CD4-positive, alpha-beta T cell treated with Interleukin-10 for 1 hour (primary cell): ENCODE measurements at places on chromosomes 11 and 22.

GRCh38 chr11:112321501-112322172, 61.0 kb upstream of the PLET1 start:
- DNase-seq: no peak

GRCh38 chr11:82557274-82557673, 176.4 kb downstream of the FAM181B start:
- DNase-seq: peak; percentile 2

GRCh38 chr22:39179401-39179827, 26.9 kb upstream of the CBX7 start:
- DNase-seq: no peak

DNA sequence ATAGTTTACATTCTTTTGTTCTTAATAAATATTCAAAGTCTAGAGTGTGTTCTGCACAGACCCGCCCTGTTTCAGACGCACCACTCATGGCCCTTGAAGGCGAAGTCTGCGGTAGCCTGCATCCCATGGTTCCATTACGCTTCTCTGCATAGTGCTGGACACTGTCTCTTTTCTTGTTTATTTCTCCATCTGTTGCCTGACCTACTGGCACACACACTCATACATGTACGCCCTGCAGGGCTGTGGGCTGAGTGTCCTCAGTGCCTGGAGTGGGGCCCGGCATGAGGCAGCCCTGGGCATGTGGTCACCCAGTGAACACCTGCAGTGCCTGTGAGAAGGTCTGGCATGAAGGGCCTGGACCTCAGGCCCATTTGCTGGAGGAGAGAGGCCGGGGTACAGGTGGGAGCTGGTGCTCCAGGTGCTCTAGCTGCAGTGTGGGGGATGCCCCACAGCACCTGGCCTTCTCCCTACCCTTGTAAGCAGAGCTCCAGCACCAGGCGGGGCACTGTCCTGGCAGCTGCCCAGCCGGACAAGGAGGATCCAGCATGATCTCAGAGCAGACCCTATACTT, 404.1 kb downstream of the TBC1D22A start:
- DNase-seq: no peak

- DNase-seq: no peak
These were observed 229.9 kb upstream of the SYN3 start for GRCh38 chr22:33288078-33288477.

DNA sequence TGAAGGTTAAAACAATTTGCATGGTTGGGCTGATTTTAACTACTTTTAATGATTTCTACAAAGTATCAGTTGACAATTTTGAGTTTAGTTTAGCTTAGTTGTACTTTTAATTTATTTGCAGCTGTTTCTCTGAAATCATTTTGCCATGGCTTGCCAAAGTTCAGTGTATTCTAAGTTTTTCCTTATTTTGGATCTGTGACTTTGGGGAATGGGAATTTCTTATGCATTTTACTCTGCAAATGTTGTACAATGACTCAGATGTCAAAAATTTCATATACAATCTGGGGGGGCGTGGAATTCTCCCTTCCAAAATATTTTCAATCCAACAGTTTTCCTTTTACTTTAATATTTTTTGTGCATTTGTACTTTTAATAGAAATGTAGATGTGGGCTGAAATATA, 8.9 kb upstream of the DCHS1 start:
- no peak for DNase-seq

DNA sequence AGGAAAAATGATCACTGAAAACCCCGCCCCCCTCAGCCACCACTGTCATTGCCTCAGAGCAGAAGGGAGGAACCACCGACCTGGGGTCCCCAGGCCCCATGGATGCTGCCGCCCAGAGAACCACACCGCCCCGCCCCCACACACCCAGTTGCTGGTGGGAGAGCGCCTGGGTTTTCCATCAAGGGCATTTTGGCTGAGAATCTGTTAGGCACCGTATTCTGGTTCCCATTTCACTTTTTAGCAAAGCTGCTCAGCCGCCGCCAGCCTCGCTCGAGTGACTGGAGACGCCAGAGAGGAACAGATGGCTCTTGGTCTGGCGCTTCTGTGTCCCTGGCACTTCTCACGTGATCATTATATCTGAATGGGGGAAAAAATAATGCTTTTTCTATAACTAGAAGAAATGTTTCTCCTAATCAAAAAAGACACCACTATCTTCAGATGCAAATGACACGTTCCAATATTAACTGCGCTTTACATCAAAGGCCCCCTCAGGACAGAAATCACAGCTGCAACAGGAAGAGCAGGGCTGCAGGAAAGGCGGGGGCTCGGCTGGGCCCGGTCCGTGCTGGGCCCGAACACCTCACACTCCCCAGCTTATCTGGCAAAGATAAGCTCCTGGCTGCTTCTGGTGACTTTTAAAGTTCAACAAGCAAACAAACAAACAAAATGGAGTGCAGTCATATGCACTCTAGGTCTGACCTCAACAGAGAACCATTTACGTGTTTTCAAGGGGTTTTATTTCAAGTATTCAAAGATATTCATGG, 149.8 kb downstream of the MPPED1 start:
- no peak for DNase-seq

GRCh38 chr11:56522008-56522407, 21.0 kb downstream of the OR5M11 start:
- DNase-seq: no peak

GRCh38 chr11:14381968-14382367, 23.0 kb upstream of the RRAS2 start:
- no peak for DNase-seq

- DNase-seq: no peak
These were observed 537.4 kb downstream of the TMEM135 start for GRCh38 chr11:87575088-87575487.

- DNase-seq: no peak
These were observed 56.0 kb downstream of the ZBTB16 start for GRCh38 chr11:114115451-114115928.

GRCh38 chr11:115912484-115912945, 408.3 kb upstream of the CADM1 start:
- no peak for DNase-seq

DNA sequence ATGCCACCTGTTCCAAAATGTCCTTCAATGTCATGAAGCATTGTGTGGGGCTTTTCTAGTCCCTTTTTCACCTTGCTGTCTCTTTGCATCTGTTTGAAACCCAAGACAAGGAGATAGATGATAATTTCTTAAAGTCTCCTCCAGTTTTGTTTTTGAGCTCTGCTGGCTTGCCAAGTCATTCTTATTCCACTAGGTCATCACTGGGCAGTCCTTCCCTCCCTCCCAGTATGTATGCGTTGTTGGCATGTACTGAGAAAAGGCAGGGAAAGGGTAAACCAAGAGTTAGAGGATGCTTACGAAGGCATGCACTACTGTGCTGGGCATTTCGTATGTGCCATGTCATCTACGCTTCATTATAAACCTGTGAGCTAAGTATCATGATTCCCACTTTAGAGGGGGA, 78.6 kb downstream of the PARVA start:
- DNase-seq: no peak

DNA sequence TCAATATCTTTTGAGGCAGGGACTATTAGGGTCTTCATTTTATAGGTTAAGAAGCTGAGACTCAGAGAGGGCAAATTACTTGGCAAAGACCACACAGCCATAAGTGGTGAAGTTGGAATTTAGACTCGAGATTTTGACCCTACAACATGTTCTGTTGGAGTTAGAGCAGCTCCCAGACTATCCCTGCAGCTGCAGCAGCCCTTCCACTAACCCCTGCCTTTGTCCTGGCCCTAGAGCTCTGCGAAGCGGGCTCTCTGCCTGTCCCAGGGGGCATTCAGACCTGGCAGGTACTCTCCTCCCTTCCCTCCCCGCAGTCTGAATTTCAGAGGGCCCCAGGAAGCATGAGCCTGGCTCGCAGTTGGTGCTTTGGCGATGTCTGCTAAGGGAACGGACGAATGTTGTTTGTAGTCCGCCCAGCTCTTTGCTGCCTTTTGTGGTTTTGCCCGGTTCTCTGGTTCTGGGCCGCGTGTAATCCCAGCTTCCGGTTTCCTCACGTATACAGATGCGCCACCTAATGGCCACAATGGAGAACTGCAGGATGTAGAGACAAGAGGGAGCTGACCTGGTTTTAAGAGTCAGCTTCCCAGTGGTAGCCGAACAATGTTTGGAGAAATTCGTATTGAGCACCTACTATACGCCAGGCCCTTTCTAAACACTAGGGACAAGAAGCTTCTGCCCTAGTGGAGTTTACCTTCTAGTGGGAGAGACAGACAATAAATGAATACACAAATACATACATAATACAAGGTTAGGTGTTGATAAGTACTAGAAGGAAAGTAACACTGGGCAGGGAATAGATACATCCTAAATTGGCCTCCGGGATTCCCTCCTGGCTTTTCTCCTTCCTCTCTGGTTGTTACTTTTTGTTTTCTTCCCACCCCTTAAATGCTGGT, 125.2 kb downstream of the ST3GAL4 start:
- peak; percentile 78 for DNase-seq

DNA sequence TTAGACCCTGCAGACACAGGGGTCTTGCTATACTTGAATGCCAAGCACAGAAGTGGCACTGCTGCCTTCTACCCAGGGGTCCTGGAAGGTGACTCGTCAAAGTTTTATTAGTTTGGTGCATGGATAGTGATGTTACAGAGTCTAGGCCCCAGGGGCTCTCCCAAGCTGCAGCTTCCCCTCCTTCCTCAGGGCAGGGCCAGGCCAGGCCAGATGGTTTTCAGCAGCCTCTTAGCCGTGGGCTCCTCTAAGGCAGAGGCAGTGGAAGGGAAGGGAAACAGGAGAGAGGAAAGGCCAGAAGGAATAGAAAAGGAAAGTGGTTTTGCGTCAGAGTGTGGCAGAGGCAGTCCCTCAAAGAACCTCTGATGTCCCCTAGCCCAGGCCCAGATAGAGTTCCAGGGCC, 21.9 kb downstream of the ANKK1 start:
- DNase-seq: no peak

- no peak for DNase-seq
These were observed 49.6 kb downstream of the C22orf31 start for GRCh38 chr22:29012101-29012433.

DNA sequence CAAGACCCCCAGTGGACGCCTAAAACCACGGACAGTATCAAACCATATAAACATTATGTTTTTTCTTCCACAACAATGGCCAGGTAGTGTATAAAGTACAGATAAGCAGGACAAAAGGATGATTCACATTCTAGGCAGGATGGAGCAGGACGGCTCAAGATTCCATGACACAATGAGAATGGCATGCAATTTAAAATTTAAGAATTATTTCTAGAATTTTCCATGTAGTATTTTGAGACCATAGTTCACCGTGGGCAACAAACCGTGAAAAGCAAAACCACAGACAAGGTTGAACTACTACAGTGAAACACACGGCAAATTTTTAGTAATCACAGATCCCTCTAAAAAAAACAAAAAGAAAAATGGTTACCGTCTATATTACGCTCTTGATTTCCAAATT, 7.5 kb downstream of the NARS2 start:
- DNase-seq: no peak

- DNase-seq: no peak
These were observed 17.6 kb downstream of the FDX1 start for GRCh38 chr11:110447343-110447742.

DNA sequence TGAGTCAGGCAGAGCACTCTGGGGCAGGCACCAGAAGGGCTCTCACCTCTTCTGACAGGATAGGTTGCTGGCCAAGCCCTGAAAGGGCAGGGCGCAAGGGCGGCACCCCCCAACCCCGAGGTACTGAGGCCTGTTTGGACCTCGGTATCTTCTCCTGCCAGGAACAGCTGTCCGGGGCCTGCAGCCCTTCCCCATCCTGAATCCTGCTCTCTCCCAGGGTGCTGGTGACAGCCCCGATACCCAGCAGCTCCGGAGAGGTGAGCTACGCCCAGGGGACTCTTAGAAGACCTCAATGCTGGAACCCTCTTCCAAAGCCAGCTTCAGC, 79.1 kb downstream of the PHF21B start:
- no peak for DNase-seq

- no peak for DNase-seq
These were observed 104.0 kb upstream of the AKIP1 start for GRCh38 chr11:8806974-8807373.

DNA sequence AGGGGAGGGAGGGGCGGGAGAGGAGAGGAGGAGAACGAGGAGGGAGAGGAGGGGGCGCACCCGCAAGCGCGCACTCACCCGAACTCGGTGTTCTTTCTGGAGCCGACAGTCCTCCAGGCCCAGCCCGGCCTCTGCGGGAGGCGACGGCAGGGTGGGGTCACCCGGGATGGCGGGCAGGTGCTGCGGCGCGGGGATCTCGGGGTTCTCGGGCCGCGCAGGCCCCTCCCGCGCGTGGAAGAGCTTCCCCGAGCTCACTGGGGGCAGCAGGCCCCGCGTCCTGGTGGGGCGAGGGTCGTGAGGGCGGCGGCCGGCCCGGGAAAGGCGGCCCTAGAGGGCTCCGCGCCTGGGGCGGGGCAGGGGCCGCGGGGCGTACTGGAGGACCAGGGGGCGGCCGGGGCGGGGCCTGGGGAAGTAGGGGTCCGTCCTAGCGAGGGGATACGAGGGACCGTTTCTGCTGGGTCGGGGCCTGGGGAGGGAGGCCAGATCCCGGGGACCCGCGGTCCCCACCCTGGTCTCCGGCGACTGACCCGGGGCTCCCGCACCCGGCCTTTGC, 5.2 kb downstream of the LMNTD2 start:
- no peak for DNase-seq

DNA sequence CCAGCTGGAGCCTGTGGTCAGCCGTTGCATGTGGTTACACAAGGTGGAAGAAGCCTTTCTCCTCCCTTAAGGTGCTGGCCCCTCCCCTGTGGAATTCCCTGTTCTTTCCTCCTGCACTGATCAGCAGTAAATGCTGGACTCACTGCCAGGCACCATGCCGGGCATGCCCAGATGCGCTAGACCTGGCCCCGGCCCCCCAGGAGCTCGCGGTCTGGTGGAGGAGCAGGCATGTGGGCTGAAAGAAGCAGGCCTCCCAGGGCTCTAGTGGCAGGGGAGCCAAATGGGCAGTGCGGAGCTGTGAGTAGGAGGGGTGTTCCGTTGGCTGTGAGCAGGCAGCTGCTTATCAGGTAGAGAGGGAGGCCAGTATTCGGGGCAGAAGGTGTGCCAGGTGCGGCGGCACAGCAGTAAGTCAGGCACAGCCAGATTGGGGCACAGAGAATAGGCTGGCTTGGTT, 10.2 kb downstream of the DGKZ start:
- DNase-seq: no peak

GRCh38 chr11:128968916-128969315, 26.2 kb upstream of the TP53AIP1 start:
- no peak for DNase-seq

GRCh38 chr11:70597006-70597555, 198.8 kb downstream of the CTTN start:
- no peak for DNase-seq

GRCh38 chr11:19241260-19242178, 774 bp upstream of the E2F8 start:
- DNase-seq: peak; percentile 15
